ENCODE measurements at places on chromosomes 1 and 21.

GRCh38 chr1:66696771-66697170, 55.5 kb upstream of the DYNLT5 start:
- no peak for DNase-seq

- no peak for DNase-seq
Measured at GRCh38 chr21:45145146-45145545, 70.8 kb downstream of the ADARB1 start.

DNA sequence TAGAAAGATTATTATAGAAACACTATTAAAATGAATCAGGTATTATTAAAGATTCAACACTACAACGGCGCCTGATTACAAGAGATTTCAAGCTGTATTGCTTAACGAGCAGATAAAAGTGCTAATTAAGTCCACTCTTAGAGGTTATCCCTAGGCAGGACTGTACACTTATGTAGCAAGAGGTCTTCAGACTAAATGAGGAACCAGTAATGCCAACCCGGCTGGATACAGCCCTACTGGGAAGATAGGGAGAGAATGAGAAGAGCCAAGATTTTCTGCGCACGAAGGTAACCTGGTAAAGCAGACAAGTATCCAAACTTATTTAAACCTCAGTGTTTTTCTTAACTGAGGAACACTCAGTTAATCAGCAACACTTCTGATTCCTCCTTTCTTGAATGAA, 115.7 kb upstream of the HIVEP3 start:
- no peak for DNase-seq

DNA sequence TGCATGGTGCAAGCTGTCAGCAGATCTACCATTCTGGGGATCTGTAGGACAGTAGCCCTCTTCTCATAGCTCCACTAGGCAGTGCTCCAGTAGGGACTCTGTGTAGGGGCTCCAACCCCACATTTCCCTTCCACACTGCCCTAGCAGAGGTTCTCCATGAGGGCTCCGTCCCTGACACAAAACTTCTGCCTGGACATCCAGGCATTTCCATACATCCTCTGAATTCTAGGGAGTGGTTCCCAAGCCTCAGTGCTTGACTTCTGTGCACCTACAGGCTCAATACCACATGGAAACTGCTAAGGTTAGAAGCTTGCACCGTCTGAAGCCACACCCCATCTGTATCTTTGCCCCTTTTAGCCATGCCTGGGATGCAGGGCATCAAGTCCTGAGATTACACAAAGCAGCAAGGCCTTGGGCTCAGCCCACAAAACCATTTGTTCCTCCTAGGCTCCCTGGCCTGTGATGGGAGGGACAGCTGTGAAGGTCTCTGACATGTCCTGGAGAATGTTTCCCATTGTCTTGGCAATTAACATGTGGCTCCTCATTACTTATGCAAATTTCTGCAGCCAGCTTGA, 117.0 kb upstream of the NFIA start:
- DNase-seq: no peak

- no peak for DNase-seq
Measured at GRCh38 chr1:89578946-89579684, 53.8 kb upstream of the LRRC8C start.

- peak; percentile 29 for DNase-seq
Measured at GRCh38 chr1:162235241-162235800, 141.3 kb downstream of the SPATA46 start.

DNA sequence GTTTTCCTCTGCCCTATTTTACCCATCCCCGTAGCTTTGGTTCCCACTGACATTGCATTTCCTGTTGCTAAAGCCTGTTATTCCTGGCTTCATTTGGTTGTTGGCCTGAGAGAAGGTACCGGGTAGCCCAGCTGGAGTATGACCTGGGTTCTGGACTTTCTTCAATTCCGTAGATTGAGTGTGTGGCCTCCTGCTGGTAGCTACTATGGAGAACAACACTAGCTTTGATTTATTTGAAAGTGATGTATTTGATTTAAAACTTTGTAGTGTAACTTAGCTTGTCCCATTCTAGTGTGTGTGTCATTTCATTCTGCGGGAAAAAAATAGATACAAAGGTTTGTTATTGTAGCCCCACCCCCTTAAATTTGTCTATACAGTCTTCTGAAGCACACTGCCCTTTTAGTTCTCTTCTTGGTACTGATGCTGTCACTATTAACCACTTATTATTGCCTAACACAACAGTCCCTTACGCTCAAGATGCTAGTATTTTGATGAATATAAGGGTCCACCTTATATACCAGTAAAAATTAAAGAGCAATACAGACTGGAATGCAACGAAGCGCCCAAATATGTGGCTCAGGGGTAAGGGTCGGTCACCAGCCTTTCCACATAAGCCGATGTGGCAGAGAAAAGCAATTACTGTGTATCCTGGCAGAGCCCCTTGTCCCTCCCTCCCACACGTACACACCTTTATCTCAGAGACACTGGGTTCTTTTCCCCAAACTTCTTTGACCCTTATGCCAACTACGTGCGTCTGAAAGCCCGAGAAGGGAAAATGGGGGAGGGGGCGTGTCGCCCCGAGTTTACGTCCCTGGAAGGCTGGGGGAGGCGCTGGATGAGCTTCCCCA, 643 bp upstream of the MOV10 start:
- DNase-seq: peak; percentile 36

- no peak for DNase-seq
Measured at GRCh38 chr1:203442821-203443220, 32.8 kb upstream of the PRELP start.

GRCh38 chr1:89547563-89548116, 23.0 kb downstream of the LRRC8B start:
- peak; percentile 75 for DNase-seq

GRCh38 chr1:150560576-150561253, 11.5 kb downstream of the ADAMTSL4 start:
- no peak for DNase-seq

GRCh38 chr1:7640920-7641585, 130.0 kb upstream of the VAMP3 start:
- no peak for DNase-seq

GRCh38 chr1:242184955-242185354, 186.1 kb upstream of the MAP1LC3C start:
- no peak for DNase-seq

DNA sequence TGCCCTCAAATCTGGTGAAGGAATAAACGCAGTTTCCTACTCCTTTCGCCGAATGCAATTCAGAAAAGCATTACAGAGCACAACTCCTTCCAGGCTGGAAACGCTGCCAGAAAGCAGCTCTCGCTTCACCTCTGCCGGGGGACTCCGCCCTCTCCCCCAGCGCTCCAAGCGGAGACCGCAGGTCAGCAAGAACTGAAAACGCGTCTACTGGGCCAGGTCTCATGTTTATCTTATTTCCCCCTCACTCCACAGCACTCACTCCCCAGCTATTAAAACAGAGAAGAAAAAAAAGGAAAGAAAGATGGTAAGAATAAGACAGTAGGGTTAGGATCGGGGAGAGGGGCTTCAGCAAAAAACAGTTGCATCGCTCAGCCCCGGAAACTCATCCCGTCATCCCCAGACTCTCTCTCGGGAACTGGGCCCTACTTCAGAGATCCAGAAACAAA, 833 bp upstream of the RCOR3 start:
- DNase-seq: peak; percentile 30

DNA sequence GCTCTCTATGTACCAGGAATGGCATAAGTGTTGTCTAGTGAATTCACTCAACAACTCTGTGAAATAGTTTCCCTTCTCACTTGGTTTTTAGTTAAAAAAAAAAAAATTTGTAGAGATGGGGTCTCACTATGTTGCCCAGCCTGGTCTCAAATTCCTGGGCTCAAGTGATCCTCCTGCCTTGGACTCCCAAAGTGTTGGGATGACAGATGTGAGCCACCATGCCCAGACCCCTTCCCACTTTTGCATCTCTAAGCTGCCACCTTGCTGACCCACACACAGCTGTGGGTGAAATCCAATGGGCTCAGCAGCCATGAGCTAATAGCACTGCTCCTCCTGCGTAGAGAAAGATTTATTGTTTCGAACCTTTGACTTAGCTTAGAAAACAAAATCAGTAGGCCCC, 33.5 kb downstream of the NEK2 start:
- no peak for DNase-seq

- no peak for DNase-seq
Measured at GRCh38 chr1:88088481-88088880, 595.6 kb upstream of the PKN2 start.

GRCh38 chr1:183778568-183779433, 26.1 kb upstream of the RGL1 start:
- DNase-seq: no peak

DNA sequence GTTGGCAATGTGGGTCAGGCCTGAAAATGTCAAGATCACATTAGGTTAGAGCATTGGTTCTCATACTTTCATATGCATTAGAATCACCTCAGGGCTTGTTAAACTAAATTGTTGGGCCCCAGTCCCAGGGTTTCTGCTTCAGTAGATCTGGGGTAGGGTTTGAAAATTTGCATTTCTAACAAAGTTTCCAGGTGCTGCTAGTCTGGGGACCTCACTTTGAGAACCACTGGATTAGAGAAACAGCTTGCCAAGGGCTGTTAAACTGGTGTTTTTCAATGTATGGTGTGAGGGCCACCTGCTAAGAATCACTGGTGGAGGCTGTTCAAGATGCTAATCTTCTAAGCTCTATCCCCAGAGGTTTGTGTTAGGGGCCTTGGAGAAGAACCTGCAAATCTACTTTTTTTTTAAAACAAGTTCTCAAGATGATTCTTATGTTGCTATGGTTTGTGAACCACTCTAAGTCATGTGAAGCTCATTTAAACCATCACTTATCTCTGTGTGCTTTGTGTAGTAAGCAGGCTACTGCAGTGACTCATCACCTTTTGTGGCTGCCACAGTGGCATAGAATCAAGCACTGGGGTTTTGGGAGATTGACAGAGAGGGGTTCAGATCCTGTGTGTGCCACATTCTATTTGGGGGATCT, 152.2 kb downstream of the S1PR1 start:
- DNase-seq: no peak

- no peak for DNase-seq
Measured at GRCh38 chr1:46677339-46677738, 5.7 kb downstream of the TEX38 start.

- no peak for DNase-seq
Measured at GRCh38 chr21:36087362-36088138, 17.7 kb downstream of the CBR1 start.
